ENCODE measurements at places on chromosomes 3 and 15. TPM values are rescaled to one million over a fixed set of nuclear protein-coding genes. Genes with fewer than 3 reads are reported as not detected.

LRRC31 gene
- total RNA-seq: not detected

PLIN1 gene
- 0.07 TPM for total RNA-seq

HRG gene
- not detected for total RNA-seq

SNAP23 gene
- 69.6 TPM for total RNA-seq

CCDC13 gene
- not detected for total RNA-seq

SPCS1 gene
- 162 TPM for total RNA-seq

GOLGA6L7 gene
- not detected for total RNA-seq

ANKUB1 gene
- not detected for total RNA-seq

GXYLT2 gene
- total RNA-seq: 1.5 TPM

- DNase-seq: peak; percentile 36
Measured at GRCh38 chr3:175608356-175608755, 749.2 kb downstream of the NAALADL2 start.

GRCh38 chr3:157754451-157754850 is 251.2 kb upstream of the VEPH1 start:
- peak; percentile 50 for DNase-seq

GRCh38 chr15:85597155-85597815 is 197.4 kb downstream of the KLHL25 start:
- DNase-seq: no peak

- DNase-seq: no peak
Measured at GRCh38 chr15:85024509-85025336, 43.1 kb downstream of the PDE8A start.

DNA sequence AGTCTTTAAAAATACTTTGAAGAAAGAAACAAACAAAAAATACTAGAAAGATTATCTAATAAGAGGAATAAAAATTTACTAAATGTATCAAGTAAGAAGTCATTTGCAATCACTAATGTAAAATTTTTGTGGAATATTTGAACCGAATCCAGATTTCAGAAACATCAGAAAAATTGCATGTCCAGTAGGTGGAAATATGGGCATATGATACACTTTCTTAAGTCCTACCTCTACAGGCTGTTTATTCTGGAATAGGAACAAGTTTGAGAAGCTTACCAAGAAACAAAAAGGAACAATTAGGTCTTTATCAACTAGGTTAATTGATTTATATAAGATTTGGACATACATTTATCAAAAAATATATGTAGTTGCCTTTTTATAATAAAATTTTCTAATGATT is 292.9 kb upstream of the ROBO1 start:
- DNase-seq: no peak

DNA sequence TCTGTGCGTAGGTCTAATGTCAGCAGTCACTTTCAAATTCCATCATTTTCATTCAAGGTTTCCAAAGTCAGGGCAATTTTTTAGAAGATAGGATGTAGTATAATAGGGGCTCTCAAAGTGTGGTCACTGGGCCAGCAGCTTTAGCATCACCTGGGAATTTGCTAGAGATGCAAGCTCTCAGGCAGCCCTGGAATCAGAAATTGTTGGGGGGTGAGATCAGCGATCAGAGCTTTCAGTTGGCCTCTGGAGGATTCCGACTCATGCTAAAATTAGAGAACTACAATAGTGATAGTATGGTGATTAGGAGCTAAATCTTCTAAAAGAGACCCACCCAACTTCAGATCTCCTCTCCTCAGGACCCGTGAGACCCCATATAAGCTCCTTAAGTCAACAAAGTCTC is 2.4 kb upstream of the FRMD4B start:
- no peak for DNase-seq

DNA sequence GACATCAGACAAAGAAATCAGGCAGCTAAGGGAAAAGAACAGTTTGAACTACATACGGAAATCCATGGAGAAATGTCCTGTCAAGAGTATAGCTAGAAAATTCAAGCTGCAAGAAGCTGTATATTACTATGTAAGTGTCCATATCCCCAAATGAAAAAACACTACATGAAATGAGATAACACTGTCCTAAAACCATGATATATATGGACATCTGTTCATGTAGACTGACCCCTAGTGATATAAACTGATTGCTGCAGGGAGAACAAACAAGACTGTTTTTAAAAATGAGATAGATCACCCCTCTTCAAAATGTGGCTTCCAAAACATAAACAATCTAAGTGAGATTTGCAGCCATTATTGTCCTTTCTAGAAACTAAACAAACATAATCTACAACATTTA is 985.6 kb downstream of the EPHA3 start:
- DNase-seq: peak; percentile 11

- DNase-seq: no peak
Measured at GRCh38 chr3:39110041-39110639, 2.7 kb downstream of the TTC21A start.

DNA sequence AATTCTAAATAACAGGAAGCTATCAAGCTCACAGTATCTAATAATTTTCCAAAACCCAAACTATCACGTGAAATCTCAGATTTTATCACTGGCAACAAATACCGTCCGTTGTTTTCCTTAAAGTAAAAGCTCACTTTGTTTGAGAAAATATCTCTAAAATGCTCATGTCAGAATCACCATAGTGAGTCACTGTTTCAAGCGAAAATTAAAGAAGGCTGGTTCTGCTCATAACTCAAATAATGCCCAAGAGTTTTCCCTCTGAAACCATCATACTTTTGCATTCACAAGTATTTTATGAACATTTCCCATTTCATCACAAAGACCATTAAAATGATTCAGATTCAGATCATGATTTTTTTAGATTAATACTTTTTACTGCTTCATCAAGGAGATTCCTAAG is 50.6 kb downstream of the TBL1XR1 start:
- no peak for DNase-seq

DNA sequence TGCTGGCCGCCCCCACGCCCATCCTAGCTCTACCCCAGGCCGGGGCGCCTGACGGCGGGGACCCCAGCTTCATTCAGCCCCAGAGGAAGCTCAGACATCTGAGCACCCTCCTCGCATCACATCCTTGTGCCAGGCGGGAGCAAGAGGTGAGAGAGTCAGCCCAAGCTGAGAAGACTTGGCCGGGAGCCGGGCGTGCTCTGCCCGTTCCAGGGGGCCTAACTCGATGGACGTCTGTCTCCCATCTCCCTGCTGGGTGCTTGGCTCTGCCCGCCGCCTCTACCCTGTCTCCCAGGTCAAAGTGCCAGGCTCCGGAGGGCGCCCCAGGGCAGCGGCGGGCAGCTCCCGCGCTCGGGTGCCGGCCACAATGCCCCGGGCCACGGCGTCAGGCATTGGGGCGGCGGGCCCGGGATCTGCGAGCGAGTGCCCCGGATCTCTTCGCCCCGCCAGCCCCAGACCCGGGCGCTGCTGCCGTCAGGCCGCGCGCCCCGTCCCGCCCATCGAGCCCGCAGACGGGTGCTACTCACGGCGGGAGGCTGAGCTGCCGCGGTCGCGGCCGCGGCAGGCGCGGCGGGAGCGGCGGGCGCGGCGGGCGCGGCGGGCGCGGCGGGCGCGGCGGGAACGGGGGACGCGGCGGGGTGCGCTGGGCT is 388 bp downstream of the DAPK2 start:
- no peak for DNase-seq

DNA sequence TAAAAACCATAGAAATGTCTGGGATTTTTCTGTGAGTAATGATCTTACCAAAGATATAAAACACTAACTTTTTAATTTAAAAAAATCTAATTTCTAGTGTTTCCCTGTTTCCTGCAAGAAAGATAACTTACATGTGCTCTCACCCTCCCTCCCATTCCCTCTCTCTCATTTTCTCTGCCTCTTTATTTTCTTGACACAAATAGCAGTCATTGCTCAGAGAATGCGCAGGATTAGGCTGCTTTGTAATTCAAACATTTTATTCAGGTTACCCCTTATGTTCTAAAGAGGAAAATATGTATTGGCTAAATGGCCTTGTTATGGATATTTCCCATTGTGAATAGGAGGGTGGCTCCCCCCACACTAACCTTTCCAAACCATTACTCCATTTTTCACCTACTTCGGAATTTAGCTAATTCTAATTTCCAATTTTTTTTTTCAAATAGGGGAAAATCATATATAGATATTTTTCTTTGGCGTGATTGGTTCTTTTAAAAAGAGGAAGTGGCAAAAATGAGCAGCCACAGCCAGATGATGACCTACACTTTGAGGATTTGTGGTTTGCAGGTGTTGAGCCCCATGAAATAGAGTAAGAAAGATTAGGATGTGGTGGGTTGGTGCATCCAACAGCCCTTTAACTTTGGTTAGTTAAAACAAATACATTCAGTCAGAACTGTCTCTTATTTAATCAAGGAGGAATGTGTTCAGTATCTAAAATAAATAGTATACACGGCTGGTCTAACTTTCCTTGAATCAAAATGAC is 554.4 kb downstream of the IGSF11 start:
- DNase-seq: no peak

- no peak for DNase-seq
Measured at GRCh38 chr3:116299646-116300081, 145.6 kb downstream of the LSAMP start.

DNA sequence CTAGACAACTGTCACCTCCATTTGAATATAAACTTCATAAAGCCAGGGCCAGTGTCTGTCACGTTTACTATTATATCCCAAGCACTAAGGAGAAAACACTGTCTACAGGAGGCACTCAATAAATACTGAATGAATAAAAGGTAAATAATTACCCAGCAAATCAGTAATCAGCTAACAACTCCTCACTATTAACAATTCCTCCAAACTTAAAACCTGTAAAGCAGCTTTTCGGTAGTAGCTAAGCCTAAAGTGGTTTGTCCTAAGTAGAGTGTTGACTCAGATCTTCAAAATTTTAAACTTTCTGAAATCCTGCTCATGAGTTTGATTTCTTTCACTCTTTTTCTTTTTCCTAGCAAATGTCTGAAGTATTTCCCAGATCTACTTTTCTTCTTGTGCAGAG is 39.9 kb downstream of the C3orf80 start:
- no peak for DNase-seq

DNA sequence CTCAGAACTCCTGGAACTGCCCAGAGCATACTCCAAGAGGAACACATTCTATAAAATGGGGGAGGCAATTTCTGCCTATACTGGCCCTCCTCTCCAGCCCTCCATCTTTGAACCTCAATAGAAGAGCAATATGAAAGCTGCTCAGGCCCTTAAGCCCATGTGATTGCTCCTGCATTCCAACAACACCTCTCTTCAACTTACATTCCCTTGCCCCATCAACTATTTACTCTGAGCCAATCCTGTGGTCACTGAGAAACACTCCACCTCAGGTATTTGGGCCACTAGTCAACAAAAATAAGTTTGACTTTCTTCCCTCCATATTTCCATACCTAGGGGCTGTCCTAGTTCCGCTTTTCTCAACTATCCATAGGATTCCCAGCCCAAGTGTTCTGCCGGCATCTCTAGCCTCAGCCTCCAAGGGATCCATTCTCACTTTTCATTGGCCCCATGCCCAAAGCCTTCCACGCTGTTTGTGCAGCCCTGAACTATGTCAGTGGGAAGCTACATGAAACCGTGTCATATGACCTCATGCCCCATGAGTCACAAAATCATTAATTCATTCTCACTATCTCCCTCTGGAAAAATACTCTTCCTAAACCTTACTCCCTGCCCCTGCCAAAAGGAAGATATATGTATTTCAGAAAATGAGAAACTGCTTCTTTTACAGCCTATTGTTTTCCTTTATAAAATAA is 61.6 kb downstream of the GJD2 start:
- no peak for DNase-seq

DNA sequence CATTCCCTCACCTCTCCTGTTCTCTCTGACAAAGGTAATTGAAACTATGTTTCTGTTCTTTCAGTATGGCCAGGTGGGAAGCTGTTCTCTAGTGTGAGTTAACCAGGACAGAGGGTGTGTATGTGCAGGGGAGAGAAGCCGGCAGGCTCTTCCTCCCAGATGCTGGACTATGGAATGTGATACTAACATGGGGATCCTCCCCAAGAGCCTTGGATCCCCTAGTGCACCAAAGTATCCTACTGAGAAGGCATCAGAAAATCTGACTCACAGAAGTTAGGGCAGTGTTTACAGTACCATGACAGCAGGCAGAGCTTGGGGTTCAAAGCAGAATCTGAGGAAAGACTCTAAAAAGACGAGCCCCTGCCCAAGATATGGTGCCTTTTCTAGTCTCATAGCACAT is 123.1 kb downstream of the APBA2 start:
- DNase-seq: no peak

DNA sequence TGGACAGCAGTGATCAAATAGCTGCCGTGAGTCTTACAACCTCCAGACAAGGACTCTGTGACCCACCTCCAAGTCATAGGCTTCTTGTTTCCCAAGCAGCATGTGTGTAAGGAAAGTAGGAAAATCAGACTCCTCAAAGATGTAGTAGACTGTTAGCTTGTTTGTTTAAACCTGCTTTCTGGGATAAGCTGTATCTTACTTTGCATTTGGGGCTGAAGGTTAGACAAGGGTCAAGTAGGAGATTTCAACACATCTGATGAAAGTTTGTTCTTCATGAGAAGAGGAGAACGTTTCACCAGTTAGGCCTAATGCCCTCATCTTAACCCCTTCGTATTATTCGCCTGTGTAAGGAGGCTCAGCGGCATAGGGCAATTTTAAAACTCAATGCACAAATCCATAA is 756.4 kb upstream of the NR2F2 start:
- no peak for DNase-seq

DNA sequence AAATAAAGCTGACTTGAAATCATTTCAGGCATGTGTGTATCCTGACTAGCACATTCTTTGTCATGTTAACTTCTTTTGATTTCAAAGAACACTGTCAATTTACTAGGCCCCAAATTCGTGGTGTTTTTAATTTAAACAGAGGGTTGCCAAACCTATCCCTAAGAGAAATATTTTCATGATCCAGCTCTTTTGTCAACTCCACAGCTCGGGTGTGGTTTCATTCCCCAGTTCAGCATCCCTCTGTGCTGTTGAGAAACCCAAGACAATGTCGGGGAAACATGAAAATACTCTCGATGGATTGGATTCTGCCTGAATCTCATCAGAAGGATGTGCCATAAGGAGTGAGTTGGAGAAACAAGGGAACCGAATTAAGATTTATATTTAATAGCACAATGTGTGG is 84.4 kb upstream of the PHLDB2 start:
- DNase-seq: no peak

- DNase-seq: no peak
Measured at GRCh38 chr3:183454064-183454463, 25.6 kb upstream of the MCF2L2 start.

GRCh38 chr3:48394391-48394790 is 22.4 kb downstream of the FBXW12 start:
- no peak for DNase-seq

- no peak for DNase-seq
Measured at GRCh38 chr3:193842029-193842798, 249.2 kb downstream of the OPA1 start.

Measured in neural progenitor cell (in vitro differentiated cells).